ENCODE measurements at places on chromosomes 12 and 14.
A peak's percentile ranks its signal among the peaks of the same experiment; 100 is the strongest.

- no peak for DNase-seq
These were observed 5.1 kb upstream of the TUNAR start for GRCh38 chr14:95871531-95871930.

- DNase-seq, result no peak
These were observed 1250.1 kb downstream of the TMEM121 start for GRCh38 chr14:106776395-106776983.

GRCh38 chr12:51863933-51864832, 15.7 kb upstream of the FIGNL2 start:
- peak; percentile 10 for DNase-seq

DNA sequence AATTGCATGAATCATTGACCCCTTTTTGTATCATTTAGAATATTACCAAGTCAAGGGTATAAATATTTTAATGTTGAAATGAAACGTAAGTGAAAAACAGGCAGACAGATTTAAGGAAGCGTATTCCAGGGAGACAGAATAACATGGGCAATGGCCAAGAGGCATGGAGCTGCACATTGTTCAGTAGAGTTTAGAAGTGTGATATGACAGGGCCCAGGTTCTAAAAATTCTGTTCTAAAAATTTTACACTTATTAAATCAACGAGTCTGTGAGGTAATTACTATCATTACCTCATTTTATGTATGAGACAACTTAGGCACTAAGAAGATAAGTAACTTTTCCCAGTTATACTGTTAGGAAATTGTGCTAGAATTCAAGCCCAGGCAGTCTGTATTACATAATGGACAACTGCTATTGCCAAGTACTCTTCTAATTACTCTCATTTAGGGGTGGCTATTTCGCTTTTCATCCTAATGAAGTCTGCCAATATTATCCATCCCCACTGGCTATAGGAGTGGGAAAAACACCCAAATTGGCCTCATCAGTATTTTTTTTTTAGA, 103.2 kb upstream of the NAV3 start:
- DNase-seq, result no peak

DNA sequence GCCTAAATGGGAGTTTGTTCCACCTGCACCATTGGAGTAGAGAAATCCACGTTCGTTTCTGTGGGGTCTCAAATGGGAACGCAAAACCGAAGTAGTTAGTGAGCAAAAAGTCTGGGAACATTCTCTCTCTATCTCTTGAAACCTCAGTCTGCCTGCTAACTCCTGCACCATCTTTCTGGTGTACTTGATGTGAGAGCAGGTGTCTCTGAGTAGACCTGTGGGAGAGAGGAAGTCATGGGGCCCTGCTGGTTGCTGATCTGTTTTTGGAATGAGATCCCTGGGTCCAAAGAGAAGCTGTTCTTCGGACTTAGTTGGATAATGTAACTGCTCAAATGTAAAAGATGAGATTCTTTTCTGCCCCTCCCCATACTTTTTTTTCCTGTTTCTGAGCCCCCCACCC, 57.3 kb downstream of the MAX start:
- no peak for DNase-seq

GRCh38 chr12:75979181-75979580, 52.4 kb downstream of the PHLDA1 start:
- DNase-seq, result no peak

DNA sequence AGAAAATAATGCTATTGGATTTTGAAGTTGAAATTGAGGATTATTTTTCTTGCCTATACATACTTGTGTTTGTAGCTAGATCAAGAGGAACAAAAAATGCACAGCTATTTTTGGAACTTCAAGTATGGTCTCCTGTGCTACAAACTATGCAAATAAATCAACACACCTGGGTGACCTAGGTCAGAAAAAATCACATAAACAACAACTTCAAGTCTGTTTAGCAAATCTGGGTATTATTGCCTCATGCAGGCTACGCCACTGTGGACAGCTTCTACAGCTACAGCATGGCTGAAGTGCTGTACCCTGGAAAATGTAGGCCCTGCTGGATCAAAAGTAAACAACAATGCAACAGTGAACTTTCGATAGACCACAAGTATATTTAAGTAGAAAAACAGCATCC, 87.5 kb downstream of the SLC6A15 start:
- DNase-seq, result no peak

- no peak for DNase-seq
These were observed 10.4 kb upstream of the MIPOL1 start for GRCh38 chr14:37187294-37187693.

DNA sequence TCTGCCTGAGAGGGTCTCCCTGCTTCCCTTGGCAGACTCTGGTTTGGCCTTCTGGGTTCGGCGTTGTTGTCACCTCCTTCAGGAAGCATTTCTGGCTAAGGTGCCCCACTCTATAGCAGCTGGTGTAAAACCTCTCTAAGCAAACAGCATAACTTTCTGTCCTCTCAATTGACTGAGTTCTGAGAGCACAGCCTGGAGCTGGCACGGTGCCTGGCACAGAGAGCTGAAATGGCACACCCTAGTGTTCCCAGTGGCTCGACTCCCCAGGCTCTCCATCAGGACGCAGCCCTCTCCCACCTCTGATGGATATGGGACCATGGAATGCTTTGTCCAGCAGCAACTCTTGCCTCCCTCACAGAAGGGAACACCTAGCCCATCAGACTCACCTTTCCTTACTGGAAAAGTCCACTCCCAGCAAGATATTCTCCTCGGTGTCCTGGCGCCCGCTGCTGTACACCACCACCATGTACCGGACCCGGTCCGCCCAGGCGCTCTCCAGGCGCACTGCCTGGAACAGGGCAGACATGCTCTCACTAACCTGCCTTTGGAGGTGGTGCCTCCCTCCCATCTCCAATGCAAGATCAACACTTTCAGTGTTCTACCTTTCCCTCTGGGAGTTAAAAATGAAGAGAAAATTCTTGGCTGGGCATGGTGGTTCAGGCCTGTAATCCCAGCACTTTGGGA, 40.6 kb downstream of the SSH1 start:
- no peak for DNase-seq

DNA sequence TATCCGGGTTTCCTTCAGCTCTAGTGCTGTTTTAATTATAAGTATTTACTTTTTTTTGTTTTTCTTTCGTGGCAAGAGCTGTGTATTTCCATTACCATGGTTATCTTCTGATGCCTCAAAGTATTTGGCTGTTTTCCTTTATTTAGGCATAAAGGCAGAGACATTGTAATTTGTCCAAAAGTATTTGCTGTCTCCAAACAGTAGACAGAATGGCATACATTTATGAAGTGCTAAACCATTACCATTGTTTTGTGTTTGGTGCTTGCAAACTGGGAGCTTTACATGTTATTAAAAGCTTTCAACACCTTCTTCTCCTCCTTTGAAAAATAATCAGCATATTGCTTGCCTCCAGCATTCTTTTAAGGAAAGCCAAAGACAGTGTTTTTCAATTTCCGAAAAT, 46.3 kb downstream of the FLRT2 start:
- no peak for DNase-seq

Measured in stimulated activated CD4-positive, alpha-beta T cell treated with anti-CD3 and anti-CD28 coated beads, Interleukin-12 subunit alpha, Interleukin-12 subunit beta, amount 100 ng/mL, for 24 hours (primary cell).